Adipocyte (in vitro differentiated cells): ENCODE measurements at places on chromosomes 2 and 18.

DNA sequence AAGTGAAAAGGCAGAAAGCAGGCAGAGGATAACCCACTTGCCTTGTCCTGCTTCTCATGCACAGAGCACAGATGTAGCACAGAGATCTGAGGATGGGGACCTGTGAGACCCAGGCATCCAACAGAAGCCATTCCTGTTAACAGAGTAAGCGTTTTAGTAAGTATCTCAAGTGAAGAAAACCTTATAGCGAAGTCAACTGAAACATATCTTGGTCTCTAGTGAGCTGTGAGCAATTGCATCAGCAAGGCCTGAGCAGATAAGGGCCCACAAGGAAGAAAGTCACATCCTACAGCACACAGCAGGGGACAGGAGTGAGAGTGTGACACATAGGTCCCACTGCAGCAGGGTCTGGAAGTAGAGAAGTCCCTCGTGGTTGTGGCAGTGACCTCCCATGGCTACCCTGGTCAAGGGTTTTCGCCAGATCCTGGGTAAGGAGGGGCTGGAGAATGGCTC is 248.7 kb upstream of the TNP1 start:
- DNase-seq = no peak

GRCh38 chr18:23266717-23267446 is 131.6 kb downstream of the CABLES1 start:
- no peak for DNase-seq

GRCh38 chr2:134127496-134127895 is 126.4 kb upstream of the MGAT5 start:
- DNase-seq = no peak

- DNase-seq = no peak
These were observed 91.5 kb downstream of the DYM start for GRCh38 chr18:49368876-49369440.

DNA sequence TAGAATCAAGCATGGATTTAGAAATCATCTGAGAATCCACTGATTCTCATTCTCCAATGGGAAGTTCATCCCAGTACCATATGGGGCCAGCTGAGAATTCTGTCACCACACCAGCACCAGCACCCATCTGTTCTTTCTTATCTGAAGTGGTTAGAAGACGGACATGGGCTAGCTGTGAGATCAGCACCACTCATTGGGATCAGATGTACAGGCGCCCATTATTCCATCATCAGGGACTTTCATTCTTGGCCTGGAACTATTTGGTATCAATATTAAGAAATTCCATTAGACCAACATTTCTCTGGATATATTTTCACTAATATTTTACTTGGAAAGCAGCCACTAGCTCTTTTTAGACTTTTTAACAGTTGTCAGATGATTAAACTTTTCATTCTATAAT is 185.9 kb upstream of the LINC00305 start:
- no peak for DNase-seq

GRCh38 chr2:98172951-98173350 is 86.0 kb downstream of the VWA3B start:
- DNase-seq = no peak

- peak; percentile 86 for DNase-seq
These were observed 781 bp upstream of the SLC5A6 start for GRCh38 chr2:27212626-27213471.

DNA sequence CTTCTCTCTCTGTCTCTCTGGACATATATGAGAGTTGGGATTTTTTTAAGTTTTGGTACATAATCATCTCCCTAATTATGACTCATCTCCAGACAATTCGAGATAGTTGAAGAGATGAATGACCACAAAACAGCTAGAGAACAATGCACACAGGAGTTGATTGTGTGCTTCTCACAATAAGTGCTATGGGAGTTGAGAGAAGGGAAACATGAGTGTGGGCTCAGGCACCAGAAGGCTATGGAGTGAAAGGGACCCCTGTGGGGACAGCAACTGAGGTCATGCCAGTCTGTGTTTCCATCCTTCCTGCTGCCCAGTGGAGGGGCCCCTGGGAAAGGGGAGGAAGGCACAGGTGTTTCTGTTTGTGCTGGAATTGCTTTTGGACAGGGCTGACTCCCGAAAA is 6.5 kb upstream of the YWHAQ start:
- peak; percentile 53 for DNase-seq

- no peak for DNase-seq
These were observed 14.8 kb downstream of the ZAP70 start for GRCh38 chr2:97728091-97728731.

DNA sequence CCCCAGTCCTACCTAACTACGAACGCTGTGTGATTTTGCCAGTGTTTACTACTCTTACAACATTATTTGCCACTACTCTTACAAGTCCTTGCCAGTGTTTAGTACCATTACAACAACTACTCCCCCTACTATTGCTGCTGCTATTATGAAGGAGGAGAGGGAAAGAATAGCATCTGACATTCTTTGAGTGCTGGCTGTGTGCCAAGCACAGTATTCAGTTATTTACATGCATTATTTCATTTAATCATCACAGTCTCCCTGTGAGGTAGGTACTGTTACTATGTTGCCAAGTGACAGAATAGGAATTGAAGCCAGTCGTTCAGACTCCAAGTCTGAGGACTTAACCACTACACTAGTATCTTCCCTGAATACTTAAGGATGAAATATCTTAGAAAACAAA is 185.9 kb upstream of the FOSL2 start:
- peak; percentile 32 for DNase-seq

DNA sequence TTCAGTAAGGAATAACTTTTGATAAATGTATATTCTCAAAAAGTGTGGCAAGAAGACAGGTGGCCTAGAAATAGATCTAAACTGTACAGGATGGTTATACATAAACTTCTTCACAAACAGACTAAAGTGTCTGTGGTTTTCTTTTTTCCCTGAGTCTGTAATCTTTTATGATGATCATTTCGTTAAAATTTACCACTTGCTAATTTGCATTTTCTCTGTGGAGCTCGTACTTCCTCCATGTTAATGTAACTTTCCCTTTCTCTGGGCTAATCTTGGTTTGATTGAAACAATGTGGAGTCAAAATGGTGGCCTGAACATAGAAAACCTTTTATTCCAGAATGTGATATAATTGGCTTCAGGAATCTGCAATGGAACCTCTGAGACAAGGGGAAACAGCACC is 166.2 kb downstream of the FTCDNL1 start:
- DNase-seq = no peak

DNA sequence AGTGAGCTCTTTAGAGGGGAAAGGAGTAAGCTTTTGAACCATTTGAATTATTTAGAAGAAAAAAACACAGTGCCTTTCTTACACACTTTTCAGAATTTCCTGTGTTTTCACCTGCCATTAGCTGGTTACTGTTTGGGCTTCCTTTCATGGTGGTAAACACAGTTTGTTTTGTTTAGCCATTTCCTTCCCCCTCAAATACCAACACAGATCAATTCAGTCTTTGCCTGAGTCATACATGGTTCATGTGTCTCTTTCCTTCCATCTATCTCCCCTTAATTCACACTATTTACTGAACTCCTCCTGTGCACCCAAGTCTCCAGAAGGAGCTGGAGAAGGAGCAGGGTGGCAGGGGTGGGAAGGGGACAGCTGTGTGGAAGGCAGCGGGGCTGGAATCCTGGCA is 45.0 kb downstream of the TCF7L1 start:
- DNase-seq = no peak

DNA sequence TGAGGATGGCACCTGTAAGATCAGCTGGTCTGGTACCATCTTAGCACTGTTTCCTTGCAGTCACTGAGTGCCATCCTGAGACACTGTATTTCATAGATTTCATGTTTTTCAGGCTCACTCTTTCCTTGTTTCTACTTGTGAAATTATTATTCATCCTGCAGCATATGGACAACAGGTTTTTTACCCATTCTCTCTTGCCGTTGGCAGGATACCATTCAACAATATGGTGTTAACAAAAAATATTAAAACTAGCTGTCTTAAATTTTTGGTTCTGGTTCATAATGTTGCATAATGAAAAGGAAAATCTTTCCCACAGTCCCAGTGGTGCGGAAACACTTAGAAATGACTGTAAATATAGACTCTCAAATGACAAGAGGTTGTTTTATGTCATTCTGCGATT is 23.1 kb upstream of the ATG16L1 start:
- no peak for DNase-seq

DNA sequence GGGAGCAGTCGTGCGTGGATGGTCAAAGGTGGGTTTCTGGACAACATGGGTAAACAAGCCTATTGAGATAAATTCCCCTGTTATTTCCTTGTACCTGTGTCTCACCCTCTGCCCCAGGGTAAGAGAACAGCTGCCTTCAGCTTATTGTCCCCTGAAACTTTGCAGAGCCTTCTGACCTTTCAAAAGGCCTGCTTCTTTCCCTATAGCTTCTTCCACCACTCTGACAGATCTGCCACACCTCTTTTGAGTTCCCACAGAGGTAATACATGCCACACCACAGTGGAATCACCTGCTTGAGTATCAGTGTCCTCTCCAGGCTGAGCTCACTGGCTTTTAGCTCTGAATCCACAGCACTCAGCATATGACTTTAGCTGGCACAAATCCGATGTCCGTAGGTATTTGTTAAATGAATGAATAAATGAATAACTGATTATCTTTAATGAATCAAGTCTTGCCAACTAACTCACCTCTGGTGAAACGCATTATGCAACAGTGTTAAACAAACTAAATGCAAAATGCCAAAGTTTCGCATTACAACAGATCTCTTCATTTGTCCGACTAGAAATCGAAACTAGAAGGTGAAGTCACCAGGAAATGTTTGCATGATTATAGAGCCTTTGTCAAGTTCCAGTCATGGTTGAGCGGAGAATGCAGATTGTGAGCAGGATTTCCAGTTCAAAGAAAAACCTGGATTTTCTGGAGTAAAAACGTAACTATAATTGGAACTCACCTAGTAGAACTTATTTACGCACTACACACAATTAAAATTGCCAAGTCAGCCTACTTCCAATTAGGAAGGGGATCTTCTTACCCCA is 16.4 kb downstream of the DYNAP start:
- DNase-seq = peak; percentile 53

DNA sequence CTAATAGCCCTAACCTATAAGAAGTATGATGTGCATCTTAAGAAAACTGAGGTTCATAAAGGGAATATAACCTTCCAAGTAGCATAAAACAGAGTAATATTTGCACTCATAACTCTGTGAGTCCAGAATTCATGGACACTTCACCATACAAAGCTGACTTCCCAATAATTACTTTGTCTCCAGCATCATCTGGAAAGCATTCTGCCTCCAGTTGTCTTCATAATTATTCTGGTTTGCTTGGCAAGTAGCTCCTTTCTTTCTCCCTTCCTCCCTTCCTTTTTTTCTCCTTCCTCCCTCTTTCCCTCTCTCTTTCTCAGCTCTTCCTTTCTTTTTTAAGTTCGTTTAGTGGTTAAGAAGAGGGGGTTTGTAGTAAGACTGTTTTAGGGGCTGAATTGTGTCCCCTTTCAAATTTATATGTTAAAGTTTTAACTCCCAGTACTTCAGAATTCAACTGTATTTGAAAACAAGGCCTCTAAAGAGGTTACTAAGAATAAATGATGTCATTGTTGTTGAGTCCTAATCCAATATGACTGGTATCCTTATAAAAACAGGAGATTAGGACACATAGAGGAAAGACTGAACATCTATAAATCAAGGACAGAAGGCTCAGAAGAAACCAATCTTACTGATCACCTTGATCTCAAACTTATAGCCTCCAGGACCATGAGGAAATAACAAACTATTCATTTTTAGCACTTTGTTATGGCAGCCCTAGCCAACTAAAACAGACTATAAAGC is 28.9 kb downstream of the TFPI start:
- DNase-seq = no peak

- DNase-seq = no peak
These were observed 71.9 kb downstream of the CERS6 start for GRCh38 chr2:168528016-168528415.

GRCh38 chr2:175926272-175926671 is 75.8 kb downstream of the LNPK start:
- DNase-seq = peak; percentile 56

DNA sequence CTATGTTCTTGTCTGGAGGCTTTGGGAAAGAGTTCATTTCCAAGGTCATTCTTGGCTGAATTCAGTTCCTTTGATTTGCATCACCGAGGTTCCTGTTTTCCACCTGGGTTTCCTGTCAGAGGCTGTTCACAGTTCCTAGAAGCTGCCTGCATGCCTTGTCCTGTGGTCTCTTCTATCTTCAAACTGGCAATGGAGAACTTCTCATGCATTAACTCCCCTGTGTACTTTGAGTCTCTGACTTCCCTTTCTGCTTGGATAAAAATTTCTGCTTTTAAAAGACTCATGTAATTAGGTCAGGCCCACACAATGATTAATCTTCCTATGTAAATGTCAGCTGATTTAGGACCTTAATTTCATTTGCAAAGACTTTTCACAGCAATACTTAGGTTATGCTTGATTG is 499.3 kb upstream of the FANCL start:
- DNase-seq = no peak

- DNase-seq = no peak
These were observed 35.5 kb downstream of the TMEFF2 start for GRCh38 chr2:192159208-192159607.

DNA sequence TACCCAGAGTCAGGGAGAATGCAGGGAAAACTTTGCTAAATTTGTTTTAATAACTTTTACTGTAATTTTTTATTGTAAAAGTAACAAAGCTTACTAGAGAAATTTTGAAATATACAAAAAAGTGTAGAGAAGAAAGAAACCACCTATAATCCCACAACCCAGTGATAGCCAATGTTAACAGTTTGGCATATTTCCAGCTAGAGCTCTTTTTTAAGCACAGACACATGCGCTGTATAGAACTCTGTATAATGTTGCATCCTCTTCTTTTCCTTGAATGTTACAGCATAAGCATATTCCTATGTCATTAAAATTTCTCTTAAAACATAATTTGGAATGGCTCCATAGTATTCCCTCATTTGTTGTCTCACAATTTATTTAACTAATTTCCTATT is 37.4 kb upstream of the EPAS1 start:
- no peak for DNase-seq

- peak; percentile 49 for DNase-seq
These were observed 80.4 kb downstream of the TNS1 start for GRCh38 chr2:217922101-217923006.

DNA sequence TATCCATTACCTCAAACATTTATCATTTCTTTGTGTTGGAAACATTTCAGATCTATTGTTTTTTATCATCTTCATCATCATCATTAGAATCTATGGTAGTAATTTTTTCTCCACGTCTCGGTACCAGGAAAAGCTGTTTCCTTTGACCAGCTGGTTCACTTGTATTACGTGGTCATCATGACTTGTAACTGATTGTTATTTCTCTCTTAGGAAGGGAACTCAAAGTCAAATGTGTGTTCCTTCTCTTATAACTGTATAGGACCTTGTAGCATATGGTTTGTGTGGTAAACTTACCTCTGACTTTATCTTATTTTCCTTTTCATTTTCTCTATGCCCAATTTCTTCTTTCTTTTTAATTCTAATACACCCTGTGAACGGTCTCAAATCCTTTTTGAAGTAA is 16.5 kb downstream of the NCOA1 start:
- DNase-seq = no peak

GRCh38 chr2:101873543-101873942 is 118.2 kb upstream of the IL1R2 start:
- no peak for DNase-seq

- peak; percentile 19 for DNase-seq
These were observed 609.0 kb downstream of the IRS1 start for GRCh38 chr2:226190479-226191252.
